Stimulated activated CD4-positive, alpha-beta T cell treated with anti-CD3 and anti-CD28 coated beads, Interleukin-1b, Interleukin-23, amount 100 ng/mL, for 24 hours (primary cell): ENCODE measurements at places on chromosomes 2 and 18.

DNA sequence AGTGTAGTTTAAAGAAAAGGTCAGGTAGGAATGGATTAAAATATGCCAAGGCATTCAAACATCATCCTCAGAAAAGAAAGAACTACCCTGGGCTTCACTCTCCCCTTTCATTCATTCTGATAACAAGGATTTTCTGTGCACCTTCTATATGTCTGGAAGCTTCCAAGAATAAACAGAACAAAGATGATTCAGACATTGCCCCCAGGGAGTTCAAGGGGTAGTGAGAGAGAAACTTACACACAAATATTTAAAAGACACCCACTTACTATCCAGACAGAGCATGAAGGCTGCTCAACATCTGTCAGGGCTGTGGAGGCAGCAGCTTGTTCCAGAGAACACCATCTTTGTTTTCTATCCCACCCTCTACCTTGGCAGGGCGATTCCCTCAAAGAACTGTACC lies 140.5 kb downstream of the ALK start:
- DNase-seq = no peak

DNA sequence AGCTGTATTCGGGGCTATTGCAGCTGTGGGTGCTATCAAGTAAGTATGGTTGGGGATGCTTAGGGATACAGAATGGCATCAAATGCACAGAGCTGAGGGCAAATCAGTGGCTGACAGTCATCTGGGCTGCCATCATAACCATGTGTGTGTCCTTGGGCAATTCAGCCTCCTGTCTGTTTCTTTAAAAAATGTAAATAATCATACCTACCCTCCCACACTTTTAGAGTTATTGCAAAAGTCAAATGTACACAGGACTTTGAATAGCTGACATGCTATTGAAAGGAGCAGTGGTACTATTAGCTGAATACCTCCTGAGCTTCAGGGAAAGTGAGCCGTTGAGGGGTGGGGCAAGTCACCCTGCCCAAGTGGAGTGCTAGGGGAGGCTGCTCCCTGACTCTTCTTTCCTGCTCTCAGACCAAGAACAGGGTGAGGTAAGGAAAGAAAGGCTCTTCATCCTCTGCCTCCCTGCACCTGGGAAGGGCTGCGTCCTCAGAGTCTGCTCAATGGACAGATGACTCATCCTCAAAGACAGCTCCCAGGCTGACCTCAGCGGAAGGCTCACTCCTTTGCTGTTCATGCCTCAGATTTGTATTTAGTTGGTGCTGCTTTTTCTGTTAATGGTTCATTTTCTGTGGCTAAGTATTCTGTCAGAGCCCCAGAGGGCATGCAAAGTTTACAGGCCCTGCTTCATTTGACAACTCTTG lies 54.9 kb upstream of the BZW1 start:
- DNase-seq = no peak

DNA sequence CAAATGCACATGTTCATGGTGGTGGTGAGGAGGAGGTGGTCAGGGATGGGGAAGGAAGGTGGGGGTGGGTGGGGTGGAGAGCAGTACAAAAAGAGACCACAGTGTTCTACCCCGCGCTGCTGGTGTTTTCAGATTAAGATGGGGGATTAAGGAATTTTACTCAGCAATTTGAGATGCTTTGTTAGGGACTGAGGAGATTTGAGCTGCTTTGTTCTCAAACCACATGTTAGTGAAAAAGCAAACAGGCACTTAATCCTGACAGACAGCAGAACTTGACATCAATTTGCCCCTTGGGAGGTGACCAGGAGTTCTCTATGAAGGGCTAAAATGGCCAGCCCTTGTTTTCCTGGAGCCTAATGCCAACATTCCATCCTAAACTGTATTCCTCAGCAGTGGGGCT lies 244.5 kb downstream of the MEIS1 start:
- no peak for DNase-seq

GRCh38 chr2:229392196-229392595 lies 121.1 kb upstream of the PID1 start:
- no peak for DNase-seq

DNA sequence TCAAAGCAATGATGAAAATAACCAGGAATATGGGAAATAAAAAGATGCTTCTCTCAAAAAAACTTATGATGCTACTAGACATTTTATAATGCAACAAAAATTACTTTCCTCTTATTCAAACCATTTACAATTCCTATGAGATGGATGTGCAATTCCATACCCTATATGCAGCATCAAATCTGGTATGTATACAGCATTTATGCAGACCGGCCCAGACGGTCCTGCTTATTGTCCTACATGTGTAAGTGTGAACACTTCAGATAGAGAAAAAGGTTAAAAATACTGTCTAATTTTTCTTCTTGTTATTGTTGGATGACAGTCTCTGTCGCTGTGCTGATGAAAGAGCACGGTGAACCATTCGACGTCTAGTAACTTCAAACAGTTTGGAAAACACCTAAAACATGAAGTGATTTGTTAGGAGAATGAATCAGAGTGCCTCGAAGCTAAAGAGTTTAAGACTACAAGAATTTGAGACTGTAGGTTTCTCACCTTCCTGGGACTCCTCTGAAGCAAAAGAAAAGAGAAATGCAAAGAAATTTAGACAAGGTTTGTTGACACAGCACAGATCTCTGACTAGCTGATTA lies 80.8 kb downstream of the ATL2 start:
- DNase-seq = no peak

GRCh38 chr2:101296371-101296770 lies 12.1 kb downstream of the RNF149 start:
- no peak for DNase-seq

- DNase-seq = no peak
Observed at GRCh38 chr2:48129293-48129950, 223.1 kb upstream of the FBXO11 start.

GRCh38 chr2:43078781-43079755 lies 147.3 kb downstream of the ZFP36L2 start:
- DNase-seq = no peak

GRCh38 chr2:23524261-23524706 lies 139.3 kb downstream of the KLHL29 start:
- no peak for DNase-seq

DNA sequence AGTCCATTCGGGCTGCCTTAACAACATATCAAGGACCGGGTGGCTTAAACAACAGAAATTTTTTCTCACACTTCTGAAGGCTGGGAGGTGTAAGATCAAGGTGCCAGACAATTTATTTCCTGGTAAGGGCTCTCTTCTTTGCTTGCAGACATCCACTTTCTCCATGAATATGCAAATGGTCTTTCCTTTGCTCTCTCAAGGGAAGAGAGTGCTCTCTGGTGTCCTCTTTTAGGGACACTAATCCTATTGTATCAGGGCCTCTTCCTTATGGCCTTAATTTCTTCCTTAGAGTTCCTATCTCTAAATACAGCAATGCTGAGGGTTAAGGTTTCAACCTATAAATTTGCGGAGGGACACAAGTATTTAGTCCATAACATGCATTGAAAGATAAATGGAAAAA lies 770.8 kb downstream of the DSC3 start:
- no peak for DNase-seq

- no peak for DNase-seq
Observed at GRCh38 chr2:63438181-63438580, 150.1 kb downstream of the WDPCP start.

GRCh38 chr18:22344908-22345670 lies 72.6 kb downstream of the CTAGE1 start:
- no peak for DNase-seq

DNA sequence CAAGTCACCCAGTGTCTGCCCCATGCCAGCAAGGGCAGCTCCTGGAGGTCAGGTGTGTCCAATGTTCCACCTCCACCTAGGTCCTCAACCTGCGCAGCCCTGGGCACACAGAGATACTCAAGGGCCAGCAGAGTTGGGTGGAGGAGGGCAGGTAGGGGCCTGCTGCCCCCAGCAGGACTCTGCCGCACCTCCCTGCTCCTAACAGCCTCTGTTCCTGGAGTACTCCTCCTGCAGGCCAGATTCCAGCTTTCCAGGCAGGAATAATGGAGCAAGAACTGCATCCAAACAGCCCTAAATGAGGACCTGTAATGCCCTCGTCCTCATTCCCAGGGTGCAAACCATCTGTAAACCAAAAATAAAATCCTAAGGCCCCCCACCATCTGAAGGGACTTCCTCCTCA lies 44.4 kb upstream of the ACAA2 start:
- no peak for DNase-seq

- DNase-seq = no peak
Observed at GRCh38 chr2:8885449-8886201, 48.2 kb upstream of the KIDINS220 start.

DNA sequence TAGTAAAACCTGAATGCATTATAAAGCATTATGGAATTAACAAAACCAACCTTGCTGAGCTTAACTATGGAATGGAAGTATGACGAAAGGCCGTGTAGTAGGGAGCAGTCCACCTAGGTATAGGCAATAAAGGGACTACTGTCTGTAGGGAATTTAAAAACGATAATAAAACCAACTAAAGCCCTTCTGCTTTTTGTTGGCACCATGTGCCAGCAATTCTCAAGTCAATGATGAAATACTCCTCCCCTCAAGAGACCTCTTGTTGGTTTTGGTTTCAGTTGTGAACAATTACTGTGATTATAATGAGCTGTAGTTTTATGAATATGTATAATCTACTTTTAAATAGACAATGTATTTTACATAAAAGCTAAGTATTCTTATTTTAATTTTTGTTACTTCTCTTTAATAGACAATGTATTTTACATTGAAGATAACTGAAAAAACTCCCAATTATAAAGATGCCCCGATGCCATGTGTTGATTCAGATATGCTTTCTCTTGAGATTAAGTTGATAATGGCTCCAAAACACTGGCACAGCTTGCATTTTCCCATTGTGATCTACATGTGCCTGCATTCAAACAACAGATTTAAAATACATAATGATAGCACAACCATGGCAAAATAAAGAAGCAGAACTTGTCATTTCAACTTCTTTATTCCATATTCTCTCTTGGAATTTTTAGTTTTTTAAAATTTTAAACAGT lies 55.5 kb upstream of the ZDBF2 start:
- DNase-seq = no peak

DNA sequence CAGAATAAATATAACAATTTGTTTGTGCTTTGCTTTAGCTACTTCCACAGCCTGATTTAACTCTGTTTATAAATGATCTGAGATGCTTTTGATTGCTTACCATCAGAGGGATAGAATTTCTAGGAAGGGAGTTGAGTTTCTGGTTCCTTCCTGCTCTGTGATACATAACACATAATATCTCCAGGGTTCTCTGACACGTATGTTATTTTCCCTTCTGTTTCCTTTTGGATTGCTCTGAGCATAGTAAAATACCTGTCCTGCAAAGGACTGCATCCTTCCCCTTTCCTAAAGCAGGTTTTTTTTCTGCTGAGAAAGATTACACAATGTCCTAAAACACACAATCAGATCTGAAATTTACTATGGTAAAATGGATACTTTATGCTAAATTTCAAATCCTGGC lies 76.1 kb downstream of the CABYR start:
- DNase-seq = no peak

- no peak for DNase-seq
Observed at GRCh38 chr18:36558234-36558633, 260.7 kb downstream of the FHOD3 start.

DNA sequence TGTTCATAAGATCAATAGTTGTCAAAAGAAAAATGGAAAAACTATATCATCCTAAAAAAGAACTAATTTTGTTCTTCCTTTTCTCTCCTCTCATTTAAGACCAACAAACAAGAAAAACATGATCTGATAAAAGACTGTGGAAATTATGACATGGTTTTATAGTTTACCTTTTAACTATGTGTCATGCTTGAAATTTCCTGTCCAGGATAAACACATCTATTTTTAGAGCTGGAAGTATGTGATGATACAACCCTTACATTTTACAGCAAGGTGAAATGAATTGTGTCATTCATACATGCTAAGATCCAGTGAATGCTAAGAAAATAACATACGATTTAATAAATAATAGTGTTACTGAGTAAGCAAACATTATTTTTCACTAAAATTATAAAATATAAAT lies 89.9 kb downstream of the GULP1 start:
- DNase-seq = no peak

GRCh38 chr2:8378016-8378810 lies 303.6 kb upstream of the ID2 start:
- DNase-seq = no peak

GRCh38 chr18:24227977-24228666 lies 89.3 kb downstream of the CABYR start:
- DNase-seq = no peak

GRCh38 chr2:88854528-88854927 lies 163.1 kb downstream of the RPIA start:
- DNase-seq = no peak

DNA sequence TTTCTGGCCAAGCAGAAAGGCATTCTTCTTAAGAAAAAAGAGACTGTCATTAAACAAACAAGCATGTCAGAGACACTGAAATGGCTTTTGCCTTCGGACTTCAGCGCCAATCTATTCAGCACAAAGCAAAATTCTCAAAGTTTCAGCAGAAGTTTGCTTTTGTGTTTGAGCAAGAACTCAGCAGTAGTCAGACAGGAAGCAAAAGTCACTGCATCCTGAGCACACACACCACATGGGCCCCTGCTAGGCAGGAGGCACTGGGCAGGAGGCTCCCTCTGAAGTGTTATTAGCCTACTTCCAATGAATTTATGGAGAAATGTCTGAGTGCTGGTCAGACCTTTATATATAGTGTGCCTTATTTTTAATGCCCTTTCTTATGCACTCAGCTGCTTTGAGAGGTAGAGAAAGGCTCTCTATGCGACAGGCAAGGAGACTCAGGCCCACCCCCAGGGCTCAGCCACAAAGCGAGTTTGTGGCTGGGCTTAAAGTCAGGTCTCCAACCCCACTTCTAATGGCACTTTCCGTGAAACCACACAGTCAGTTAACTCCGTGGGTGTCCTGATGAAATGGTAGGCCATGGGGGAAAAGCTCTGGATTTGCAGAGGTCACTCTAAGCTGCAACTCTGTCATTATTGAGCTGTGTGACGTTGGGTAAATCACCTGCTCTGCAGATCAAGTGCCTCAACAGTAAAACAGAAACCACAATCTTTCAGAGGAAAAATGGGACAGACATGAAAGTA lies 161.0 kb upstream of the TMEM200C start:
- no peak for DNase-seq

- DNase-seq = no peak
Observed at GRCh38 chr2:88281302-88282217, 111.4 kb downstream of the THNSL2 start.

GRCh38 chr2:14831458-14831857 lies 198.9 kb downstream of the LRATD1 start:
- no peak for DNase-seq

DNA sequence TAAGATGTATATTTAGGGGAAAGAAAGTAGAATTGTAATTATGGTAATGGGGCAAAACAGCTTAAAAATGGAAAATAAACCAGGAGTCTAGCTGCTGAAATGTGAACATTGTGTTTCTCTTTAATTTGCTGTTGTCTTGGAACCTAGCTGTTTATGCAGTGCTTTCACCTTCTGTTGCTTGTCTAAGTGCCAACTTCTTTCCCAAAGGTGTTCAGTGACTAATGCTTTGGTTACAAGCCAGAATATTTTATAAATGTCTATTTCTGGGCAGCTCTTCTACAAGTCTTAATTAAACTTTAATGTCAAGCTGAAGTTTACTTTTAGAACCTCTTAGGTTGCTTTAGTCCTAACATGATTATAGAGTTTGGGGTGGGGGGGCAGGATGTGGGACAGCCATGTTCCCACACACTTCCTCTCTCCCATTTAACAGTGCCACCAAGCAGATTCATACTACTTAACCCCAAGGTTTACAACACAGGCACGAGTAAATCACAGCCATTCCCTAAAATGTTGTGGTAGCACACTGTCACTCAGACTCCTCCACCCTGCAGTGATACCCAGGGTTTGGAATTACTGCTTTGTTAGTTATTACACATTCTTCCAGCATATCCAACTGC lies 60.6 kb downstream of the ITGA4 start:
- no peak for DNase-seq
